ENCODE measurements at places on chromosomes 5 and 9.

DNA sequence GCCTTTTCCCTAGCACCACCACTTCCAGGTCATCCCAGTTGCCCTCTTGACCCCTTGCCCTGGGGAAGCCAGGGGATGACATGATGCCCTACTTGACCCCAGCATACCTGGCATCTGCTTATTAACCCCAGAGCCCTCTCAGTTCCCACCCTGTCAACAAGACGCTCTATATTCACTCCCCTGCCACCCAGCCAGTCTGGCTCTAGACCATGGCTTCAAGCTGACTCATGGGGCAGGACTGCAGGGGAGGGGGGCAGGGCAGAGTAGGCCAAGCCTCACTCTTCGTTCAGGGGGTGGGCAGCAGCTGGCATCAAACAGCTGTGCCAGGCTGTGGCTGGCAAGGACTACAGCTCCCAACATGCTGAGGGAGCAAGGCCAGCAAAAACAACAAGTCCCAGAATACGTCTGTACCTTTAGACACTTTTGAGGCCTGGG lies 5.3 kb downstream of the ATOSB start:
- DNase-seq, result no peak

DNA sequence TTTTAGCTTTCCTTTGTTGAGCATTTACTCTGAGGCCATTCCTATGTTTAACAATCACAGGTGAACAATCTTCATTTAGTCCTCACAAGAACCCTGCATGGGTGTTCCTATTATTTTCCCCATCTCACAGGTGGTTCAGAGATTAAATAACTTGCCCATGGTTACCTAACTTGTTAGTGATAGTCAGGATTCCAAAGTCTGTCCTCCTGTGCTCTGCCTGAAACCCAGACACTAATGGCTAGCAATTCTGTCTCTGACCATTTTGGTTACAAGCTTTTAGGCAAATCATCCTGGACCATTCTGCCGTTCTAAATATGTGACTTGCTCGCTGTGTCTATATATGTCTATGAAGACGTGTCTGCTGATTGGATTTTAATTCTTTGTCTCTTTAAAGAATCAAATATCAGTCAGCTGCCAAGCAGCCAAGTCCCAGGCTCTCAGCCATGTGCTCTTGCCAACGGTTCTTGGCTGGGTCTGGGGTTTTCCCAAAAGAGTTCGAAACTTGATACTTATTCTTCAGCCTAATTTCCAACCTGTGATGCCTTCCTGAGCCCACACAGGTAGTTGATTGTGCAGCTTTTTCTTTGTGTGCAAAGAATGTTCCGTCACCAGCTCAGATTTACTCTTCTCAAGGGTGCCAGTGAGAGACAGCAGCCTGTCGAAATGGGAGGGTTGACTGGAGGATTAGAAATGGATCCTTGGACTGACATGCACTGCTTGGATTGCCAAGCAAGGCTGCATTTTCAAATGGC lies 121.7 kb downstream of the NREP start:
- DNase-seq, result no peak

- no peak for DNase-seq
These were observed 126.8 kb upstream of the STC2 start for GRCh38 chr5:173454736-173455598.

DNA sequence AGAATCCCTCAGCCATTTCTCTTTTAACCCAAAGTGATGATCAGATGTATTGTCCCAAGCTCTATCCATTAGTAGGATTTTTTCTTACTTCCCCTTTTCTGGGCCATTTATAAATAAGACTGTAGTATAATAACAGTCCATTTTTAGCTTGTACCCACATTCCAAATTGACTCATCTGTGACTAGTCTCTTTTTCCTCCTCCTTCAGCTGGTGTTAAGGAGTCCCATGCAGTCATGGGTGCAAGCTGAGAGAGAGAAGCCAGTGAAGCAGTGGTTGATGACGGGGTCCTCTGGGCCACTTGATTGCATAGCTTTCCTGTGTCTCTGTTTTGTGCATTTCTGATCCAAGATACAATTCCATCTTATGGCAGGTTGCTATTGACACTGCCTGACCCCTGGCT lies 476.0 kb upstream of the CD180 start:
- no peak for DNase-seq

- no peak for DNase-seq
These were observed 120.0 kb downstream of the C5orf15 start for GRCh38 chr5:133848341-133848811.

- DNase-seq, result no peak
These were observed 199.7 kb downstream of the TMC1 start for GRCh38 chr9:72721067-72721466.

- DNase-seq, result no peak
These were observed 15.4 kb downstream of the SLC36A3 start for GRCh38 chr5:151288180-151288579.

GRCh38 chr5:140833993-140834392 lies at the start of gene PCDHA7:
Gene PCDHA7 (plus strand): TSS chr5:140834269. CDS start chr5:140834384, 115 bp downstream.
- no peak for DNase-seq

DNA sequence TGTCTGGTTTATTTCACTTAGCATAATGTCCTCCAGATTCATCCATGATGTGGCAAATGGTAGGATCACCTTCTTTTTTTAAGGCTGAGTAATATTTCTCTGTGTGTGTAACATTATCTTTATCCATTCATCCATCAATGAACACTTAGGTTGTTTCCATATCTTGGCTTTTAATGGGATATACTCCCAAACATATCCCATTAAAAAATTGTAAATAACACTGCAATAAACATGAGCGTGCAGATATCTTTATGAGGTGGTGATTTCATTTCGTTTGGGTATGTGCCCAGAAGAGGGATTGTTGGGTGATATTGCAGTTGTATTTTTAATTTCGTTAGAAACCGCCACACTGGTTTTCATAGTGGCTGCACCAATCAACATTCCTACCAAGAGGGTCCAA lies 36.2 kb upstream of the UGCG start:
- no peak for DNase-seq

GRCh38 chr9:114290561-114290986 lies 32.3 kb upstream of the ORM1 start:
- DNase-seq, result no peak

DNA sequence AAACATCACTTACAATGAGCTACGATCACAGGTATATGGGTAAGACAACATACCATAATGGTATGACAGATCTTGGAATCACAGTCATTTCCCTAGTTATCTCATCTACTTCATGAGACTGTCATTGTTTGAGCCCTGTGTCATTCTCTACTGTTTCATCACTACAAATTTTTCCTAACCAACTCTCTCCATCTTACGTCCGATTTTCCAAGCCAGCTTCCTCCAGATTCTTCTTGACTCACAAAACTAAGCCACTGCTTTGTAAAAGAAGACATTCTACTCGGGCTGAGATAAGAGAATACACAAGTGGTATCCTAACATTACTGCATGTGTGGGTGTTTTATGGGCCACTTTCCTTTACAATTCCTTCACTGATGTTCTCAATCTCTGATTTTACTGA lies 49.6 kb downstream of the SERINC5 start:
- DNase-seq, result no peak

GRCh38 chr5:17238521-17239041 lies 21.1 kb downstream of the BASP1 start:
- no peak for DNase-seq

- DNase-seq, result no peak
These were observed 339.8 kb downstream of the AGTPBP1 start for GRCh38 chr9:85401998-85402397.

DNA sequence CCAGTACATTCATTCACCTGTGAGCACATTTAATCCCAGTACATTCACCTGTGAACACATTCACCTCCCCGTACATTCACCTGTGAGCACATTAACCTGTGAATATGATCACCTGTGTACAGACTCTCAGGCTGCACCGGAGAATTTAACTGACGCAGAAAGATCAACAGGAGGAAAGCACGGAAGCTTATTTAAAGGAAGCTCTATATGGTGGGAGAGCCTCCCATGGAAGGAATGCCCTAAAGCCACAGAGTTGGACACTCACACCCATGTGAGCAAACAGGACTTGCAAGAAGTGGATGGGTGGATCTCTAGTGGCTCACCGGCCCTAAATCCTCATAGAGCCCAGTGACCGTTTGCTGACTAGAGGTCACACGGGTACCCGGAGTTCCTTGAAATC lies 38.2 kb downstream of the TRIP13 start:
- DNase-seq, result no peak

DNA sequence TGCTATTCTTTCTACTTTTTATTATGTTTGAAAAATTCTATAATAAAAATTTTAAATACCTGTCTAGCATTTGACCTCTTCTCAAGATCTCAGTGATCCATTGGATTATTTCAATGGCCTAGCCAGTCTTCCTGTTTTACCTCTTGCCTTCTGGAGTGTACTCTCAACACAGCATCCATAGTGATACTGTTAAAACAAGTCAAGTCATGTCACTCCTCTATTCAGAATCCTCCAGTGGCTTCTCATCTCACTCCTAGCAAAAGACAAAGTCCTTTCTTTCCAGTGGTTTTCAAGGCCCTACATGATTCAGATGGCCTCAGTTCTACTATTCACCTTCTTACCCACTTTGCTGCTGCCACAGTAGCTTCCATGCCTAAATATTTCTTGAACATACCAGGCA lies 1.8 kb downstream of the MARVELD2 start:
- DNase-seq, result no peak

DNA sequence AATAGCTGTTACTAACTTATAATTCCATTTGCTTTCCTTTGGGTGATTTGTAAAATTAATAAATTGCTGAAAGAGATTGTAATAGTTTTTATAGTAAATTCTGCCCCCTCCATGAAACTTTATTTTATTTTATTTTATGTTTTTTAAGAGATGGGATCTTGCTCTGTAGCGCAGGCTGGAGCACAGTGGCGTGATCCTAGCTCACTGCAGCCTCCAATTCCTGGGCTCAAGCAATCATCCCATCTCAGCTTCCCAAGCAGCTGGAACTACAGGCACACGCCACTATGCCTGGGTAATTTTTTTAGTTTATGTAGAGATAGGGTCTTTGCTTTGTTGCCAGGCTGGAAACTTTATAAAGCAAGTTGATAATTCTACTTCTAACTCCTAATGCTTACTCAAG lies 395 bp downstream of the IL33 start:
- no peak for DNase-seq

DNA sequence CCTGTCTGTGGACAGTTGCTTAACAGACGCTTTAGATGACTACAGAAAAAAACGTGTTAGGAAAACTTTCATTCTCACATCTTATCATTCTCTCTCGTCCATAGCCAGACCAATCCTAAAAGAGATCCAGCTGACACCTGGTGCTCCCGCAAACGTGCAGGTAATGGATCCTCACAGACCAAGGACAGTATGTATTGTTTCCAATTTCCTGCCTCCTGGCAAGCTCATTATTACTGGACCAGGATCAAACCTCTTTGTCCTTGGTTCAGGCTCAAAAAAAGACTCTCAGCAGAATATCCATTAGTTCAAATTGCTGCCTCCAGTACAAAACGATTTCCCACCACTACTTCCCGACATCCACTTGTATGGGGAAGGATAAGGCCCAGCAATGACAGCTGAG lies 62.4 kb downstream of the SERINC5 start:
- DNase-seq, result no peak

DNA sequence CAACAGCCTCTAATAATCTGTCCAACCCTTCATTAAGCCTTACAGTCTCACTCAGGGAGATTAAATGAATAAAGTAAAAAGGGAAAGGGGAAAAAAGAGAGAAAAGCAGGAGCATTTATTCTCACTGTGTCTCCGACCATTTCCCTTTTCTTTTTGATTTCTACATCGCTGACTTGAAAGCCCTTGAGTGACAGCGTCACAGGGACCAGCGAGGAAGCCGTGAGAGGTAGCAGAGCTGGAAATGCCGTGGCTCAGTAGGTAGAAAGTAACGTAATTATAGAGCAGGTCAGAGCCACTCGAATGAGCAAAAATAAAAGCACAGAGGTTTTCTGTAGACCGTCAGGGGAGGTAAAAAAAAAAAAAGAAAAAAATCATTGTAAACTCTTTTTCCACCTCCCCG lies 52.4 kb downstream of the ASS1 start:
- DNase-seq, result no peak

GRCh38 chr5:69034898-69035297 lies 58.9 kb upstream of the SLC30A5 start:
- no peak for DNase-seq

DNA sequence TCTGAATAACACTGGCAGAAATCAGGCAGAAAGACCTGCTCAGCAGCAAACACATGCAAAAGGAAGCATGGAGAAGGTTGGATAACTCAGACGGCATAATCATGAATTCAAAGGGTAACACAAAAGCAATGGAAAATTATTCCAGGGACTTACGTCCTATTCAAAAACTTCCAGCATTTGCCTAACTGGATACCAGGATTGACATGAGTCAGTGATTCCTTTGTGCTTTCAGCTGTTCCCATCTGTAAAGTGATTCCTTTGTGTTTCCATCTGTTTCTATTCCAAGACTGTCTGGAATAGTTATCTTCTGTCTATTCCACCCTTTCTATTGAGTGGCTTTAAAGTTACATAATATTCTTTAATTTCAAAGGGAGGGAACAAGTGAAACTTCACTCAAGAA lies 1361.7 kb upstream of the CDH9 start:
- DNase-seq, result no peak

DNA sequence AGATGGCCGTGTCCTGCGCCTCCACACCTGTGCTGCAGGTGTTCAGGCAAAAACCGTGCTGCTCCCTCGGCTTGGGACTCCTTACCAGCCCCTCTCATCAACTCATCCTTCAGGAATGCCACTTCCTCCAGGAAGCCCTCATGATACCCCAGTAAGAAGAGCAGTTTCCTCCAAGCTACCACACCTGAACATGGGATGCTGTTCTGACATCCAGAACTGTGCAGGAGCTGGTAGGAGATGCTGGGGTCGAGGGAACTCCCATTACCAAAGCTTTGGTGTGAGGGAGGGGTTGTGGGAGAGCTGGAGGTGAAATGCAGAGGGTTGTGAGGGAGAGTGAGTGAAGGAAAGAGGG lies 18.9 kb downstream of the CARD19 start:
- no peak for DNase-seq

All from activated T-cell treated with anti-CD3 and anti-CD28 coated beads, Interleukin-2, amount 50 U/mL, for 1 hour (primary cell).